ENCODE measurements at places on chromosomes 5 and 9. TPM values are rescaled to one million over a fixed set of nuclear protein-coding genes. Genes with fewer than 3 reads are reported as not detected.

TRIM36 gene
- polyA plus RNA-seq = 2.2 TPM

SYK gene
- polyA plus RNA-seq = 28.9 TPM

TMC1 gene
- 0.94 TPM for polyA plus RNA-seq

ROR2 gene
- polyA plus RNA-seq = 17.3 TPM

FGFR4 gene
- 50.1 TPM for polyA plus RNA-seq

PCDHGA11 gene
- 4.7 TPM for polyA plus RNA-seq

OR1N1 gene
- not detected for polyA plus RNA-seq

S1PR3 gene
- 59.2 TPM for polyA plus RNA-seq
